ENCODE measurements at places on chromosomes 5 and 9.

GRCh38 chr5:170270293-170271069, 27.1 kb downstream of the LCP2 start:
- DNase-seq: no peak

GRCh38 chr5:137957948-137958347, 68.7 kb downstream of the PKD2L2 start:
- no peak for DNase-seq

- DNase-seq: no peak
Measured at GRCh38 chr9:136093346-136093986, 1.6 kb downstream of the NACC2 start.

DNA sequence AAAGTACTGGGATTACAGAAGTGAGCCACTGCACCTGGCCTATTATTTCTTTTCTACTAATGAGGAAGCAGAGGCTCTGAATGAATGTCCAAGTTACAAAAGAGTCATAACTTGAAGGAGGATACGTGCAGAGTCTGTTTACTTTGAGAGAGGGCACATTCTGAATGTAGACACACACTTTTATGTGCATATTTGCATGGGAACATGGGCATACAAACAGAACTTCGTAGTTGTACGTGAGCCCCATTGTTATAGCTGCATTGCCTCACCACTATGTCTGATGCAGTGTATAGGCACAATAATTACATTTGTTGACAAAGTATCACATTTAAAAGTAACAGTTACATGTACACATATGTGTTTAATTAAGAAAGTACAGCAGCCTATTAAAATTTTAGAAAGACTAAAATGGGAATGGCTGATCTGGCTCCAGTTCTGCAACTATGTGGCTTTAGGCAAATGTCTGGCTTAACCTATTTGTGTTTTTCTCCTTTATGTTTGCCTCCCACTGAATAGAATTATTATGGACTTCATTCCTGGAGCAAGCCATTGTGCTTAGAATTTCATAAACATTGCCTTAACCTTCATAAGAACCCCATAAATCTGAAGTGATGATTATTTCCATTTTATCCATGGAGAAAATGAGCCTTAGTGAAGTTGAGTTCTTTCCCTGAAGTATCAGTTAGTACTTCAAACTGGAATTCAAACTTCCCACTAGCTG, 3.0 kb upstream of the DPYSL3 start:
- no peak for DNase-seq

- DNase-seq: no peak
Measured at GRCh38 chr9:758146-758545, 83.4 kb upstream of the DMRT1 start.

All from OCI-M1 (cell line).